ENCODE measurements at places on chromosomes 11 and 22.

DNA sequence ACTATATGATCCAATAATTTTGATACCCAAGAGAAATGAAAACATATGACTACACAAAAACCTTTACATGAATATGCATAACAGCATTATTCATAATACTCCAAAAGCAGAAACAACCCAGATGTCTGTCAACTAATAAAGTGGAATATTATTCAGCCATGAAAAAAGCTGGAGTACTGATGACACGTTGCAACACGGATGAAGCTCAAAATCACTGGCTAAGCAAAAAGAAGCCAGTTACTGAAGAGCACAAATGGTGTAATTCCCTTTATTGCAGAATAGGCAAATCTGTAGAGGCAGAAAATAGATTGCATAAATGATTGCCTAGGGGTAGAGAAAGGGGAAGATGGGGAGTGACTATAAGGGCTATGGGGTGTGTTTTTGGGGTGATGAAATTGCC, 117.6 kb upstream of the FGF3 start:
- no peak for DNase-seq

DNA sequence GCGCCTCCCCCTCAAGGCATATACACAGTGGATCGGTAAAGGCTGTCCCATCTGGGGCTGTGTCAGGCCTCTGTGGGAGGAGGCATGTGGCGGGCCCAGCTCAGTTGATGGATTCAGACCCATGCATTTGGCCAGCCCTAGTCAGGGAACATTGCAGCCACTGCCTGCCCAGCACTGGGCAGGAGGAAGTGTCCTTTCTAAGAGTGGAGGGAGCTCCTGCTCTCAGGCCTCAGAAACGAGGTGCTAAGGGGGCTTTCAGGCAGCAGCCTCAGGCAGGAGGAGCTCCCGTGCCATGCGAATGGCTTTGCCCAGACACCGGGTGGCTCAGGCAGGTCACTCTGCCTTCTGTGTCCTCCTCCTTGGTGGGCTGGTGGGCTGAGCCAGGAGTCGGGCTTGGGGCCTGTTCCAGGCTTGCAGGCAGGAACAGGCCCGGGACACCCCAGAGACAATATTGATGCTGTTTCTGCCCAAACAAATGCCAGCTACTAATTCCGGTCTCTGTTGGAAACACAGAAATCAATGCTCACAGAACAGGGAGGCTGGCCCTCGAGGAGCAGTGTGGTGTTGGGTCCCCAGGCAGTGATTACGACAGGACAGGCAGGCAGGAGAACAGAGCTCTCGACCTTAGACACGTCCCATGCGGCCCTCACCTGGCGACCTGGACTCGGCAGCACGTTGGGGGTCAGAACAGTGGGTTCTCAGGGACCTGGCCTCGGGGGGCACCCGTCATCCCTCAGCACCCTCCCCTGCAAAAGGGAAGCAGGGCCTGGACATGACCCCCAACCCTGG, 42.3 kb upstream of the CCDC188 start:
- no peak for DNase-seq

- DNase-seq, result no peak
Observed at GRCh38 chr11:1928470-1928890, 9.0 kb downstream of the TNNT3 start.

GRCh38 chr22:22057617-22058378, 75.2 kb upstream of the TOP3B start:
- DNase-seq, result no peak

GRCh38 chr22:47158457-47158856, 396.0 kb downstream of the TBC1D22A start:
- DNase-seq, result no peak

Measured in CD4-positive, CD25-positive, alpha-beta regulatory T cell (primary cell).